ENCODE measurements at places on chromosomes 12 and 14.

DNA sequence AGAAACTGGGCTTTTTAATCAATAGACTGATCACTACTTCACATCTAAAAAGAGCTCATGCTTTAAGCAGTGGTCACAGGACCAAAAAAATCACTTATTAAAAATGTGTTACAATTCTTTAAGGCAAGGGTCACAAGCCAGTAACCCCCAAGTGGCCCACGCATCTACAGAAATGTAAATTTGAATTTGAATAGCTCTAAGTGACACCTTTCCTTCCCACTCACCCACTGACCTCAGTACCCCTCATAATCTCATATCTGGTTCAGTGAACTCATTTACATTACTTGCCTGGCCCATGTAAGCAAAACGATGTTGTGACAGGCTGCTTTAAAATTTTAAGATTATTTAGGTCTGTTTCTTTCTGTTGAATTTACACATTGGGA, 27.4 kb downstream of the NELL2 start:
- DNase-seq = no peak

DNA sequence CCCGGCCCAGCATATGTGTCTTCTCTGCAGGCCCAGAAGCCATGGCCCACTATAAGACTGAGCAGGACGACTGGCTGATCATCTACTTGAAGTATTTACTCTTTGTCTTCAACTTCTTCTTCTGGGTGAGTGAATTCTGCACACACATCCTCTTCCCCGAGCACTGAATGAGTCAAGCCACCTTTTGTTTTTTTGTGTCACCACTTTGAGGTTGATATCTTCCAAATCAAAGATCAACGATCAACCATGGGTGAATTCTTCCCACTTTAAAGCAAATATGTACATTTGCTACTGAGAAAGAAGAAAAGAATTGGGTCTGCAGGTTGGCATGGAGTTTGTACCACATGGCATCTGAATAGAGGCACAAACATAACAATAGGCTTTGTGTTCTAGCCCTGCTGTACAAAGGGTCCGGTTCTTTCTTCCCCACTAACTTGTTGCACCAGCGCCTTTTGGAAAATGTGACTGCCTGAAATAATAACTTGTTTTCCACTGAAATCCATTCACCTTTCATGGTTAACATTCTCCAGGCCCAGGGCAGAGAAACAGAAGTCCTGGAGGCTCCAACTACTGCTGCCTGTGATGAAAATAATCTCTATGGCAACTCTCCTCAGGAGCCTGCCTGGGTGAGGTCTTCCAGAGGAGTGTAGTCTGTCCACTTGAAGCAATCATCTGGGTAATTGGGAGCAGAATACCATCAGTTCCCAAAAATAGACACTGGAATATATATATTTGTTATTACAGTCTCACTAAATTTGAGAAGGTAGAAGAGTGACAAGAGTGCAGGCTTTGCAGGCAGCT, 27.6 kb downstream of the TSPAN11 start:
- DNase-seq = no peak

GRCh38 chr12:83613586-83614110, 926.9 kb downstream of the TMTC2 start:
- no peak for DNase-seq

DNA sequence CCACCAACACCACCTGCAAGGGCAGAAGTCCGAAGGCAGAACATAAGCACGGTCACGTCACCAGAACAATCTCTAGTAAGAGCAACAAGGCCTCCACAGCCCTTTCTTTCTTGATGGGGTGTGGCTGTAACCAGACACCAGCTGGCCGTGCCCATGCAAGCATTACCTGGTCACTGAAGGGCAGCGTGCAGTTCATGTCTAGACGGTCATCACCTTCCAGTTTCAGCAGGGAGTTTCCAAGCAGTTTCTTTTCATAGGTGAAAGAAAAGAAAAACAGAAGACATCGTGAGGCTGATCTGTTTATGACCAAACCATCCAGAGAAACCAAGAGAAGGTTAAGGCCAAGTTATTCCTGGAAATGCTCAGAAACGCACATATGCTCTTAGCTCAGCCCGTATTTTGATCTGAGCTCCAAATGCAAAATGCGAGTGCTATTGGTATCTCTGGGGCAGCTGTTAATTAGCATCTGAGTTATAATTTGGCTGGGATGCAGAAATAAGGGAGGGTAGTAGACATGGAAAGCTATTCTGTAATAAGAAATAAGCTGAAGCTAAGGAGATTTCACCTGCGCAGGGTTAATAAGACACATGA, 42.5 kb downstream of the PRKAB1 start:
- DNase-seq = no peak

All from heart left ventricle (tissue), 16 donors.